ENCODE measurements at places on chromosomes 11 and 22.
A peak's percentile ranks its signal among the peaks of the same experiment; 100 is the strongest.

- no peak for DNase-seq
Measured at GRCh38 chr22:46069521-46070214, 80.7 kb upstream of the PPARA start.

- no peak for DNase-seq
Measured at GRCh38 chr22:25360891-25361645, 141.6 kb downstream of the CRYBB2 start.

GRCh38 chr11:7548659-7549274 lies 35.0 kb downstream of the PPFIBP2 start:
- DNase-seq, result peak; percentile 63

- DNase-seq, result no peak
Measured at GRCh38 chr22:41411021-41411851, 29.5 kb downstream of the TEF start.

DNA sequence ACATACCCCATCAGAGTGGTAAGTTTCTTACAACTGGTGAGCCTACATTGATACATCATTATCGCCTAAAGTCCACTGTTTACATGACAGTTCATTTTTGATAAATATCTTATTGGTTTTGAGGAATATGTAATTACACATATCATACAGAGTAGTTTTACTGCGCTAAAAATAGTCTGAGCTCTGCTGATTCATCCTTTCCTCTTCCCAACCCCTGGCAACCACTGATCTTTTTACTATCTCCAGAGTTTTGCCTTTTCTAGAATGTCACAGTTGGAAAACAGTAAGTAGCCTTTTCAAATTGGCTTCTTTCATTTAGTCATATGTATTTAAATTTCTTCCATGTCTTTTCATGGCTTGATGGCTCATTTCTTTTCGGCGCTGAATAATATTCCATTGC lies 112.8 kb downstream of the LARGE1 start:
- DNase-seq, result no peak

DNA sequence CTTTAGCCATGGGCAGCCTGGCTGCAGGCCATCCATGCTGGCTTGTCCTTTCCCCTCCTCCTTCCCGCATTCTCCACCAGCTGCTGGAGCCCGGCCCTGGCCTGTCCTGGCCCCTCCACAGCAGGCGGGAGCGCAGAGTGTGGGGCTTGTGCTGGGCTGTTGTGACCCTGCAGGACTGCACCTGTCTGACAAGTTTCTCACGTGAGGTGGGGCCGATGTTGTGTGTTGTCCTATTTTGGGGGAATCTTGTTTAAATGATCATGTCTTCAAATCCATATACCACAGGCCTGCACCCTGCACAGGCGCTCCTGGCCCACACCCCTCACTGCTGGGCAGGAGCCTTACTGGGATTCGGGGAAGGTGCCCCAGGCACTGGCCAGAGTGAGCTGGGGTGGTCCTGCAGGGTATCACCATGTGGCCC lies 30.4 kb downstream of the TBC1D22A start:
- no peak for DNase-seq

DNA sequence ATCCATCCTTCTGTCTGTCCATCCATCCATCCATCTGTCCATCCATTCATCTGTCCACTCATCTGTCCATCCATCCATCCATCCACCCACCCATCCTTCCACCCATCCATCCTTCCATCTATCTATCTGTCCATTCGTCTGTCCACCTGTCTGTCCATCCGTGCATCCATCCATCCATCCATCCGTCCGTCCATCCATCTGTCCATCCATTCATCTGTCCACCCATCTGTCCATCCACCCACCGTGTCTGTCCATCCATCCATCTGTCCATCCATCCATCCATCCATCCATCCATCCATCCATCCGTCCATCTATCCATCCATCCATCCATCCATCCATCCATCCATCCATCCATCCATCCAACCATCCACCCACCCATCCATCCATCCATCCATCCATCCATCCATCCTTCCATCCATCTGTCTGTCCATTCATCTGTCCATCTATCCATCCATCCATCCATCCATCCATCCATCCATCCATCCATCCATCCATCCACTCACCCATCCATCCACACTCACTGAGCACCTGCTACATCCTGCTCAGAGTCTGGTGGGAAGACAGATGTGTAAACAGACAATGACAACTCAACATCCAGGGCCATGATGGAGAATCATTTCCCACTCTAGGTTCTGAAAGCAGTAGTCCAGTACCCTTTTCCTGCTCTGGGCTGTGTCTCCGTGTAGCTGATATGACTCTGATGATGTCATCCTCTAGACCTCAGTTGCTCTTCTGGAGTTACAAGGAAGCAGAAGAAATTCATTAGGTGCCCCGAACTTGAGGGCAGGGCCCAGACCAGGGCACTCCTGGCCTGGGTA lies 30.8 kb upstream of the MYEOV start:
- no peak for DNase-seq

DNA sequence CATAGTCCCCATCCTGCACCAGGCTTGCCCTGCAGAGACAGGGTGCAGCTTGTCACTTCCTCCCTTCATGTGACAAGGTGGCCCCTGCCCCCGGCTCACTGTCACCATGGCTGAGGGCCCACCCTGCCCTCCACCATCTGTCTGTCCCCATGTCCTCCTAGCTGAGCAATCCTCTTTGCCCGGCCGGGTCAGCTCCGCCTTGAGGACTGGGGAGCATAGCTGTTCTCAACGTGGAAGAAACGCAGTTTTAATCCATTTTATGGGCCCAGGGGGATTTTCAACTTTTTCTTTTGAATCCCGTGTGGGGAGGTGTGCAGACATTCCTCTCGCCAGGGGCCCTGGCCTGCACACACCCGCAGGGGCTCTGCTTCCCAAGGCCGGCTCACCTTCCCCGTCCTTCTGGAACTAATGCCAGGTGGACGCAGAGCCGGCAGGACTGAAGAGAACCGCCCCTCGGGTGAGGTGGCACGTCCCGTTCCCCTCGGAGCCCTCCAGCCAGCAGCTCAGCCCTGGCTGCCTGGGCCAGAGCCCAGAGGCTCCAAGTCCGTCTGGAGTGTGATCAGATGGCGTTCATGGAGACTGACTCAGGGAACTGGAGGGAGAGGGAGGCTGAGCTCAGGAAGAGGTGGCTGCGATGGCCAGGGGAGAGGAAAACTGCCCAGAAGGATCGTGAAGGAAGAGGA lies 1108.7 kb downstream of the BRD1 start:
- no peak for DNase-seq

- DNase-seq, result no peak
Measured at GRCh38 chr11:46710821-46711269, 8.2 kb upstream of the F2 start.

- no peak for DNase-seq
Measured at GRCh38 chr11:65639623-65640482, 2.0 kb downstream of the SIPA1 start.

GRCh38 chr22:25837288-25837900 lies 95.4 kb downstream of the MYO18B start:
- DNase-seq, result no peak

DNA sequence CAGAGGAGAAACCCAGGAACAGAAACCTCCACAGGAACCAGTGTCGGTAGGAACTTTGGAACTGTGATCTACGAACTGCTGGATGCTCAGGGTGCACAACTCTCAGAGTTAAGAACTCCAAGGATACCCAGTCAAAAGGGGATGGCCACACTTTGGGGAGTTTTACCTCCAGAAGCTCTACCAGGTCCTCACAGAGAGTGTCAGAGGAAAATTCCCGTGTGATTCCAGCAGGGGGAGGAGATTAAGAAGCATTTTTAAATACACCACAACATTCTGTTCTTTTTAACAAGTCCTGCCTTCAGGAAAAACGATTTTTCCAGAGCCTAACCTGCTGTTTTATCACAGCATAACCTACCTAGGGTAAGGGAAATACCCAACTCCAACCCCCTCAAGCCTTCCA lies 104.0 kb downstream of the SOX6 start:
- no peak for DNase-seq

- no peak for DNase-seq
Measured at GRCh38 chr11:77082838-77083565, 16.2 kb downstream of the CAPN5 start.

GRCh38 chr11:3707176-3707575 lies 36.0 kb upstream of the CHRNA10 start:
- no peak for DNase-seq

GRCh38 chr11:102763440-102763839 lies 17.0 kb downstream of the MMP10 start:
- no peak for DNase-seq

DNA sequence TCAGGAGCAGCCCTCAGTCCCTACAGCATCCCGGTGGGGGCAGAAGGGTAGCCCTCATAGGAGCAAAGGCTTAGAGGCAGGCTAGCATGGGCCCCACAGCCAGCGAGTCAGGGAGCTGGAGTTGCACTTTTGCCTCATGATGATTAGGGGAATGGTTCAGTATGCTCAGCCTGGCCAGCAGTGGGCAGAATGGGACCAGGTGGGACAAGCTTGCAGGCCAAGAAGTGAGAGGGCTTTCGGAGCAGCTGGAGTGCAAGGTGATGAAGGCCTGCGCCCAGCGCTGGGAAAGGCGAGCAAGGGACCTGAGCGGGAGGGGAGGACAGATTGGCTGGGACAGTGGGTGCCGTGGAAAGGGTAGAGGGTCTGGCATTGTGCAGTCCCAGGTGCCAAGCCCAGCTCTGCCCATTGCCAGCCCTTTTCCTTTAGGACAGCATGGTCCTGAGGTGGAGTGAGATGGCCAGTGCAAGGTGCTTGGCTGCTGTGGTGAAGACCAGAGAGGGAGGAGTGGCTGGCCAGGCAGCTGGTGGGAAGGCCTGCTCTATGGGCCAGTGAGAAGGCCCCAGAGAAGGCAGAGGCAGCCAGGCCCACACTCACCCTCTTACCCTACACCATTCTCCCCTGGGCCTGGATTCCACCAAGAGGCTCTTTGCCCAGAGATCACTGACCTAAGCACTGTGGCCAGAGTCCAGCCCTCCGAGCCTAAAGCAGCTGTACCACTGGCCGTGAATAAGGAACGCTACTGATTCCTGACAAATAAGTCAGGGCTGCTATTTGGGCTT lies 47.9 kb upstream of the SUSD2 start:
- no peak for DNase-seq

GRCh38 chr11:46090375-46090774 lies 30.9 kb downstream of the PHF21A start:
- no peak for DNase-seq

- DNase-seq, result no peak
Measured at GRCh38 chr22:28891156-28891733, 7.9 kb downstream of the ZNRF3 start.

DNA sequence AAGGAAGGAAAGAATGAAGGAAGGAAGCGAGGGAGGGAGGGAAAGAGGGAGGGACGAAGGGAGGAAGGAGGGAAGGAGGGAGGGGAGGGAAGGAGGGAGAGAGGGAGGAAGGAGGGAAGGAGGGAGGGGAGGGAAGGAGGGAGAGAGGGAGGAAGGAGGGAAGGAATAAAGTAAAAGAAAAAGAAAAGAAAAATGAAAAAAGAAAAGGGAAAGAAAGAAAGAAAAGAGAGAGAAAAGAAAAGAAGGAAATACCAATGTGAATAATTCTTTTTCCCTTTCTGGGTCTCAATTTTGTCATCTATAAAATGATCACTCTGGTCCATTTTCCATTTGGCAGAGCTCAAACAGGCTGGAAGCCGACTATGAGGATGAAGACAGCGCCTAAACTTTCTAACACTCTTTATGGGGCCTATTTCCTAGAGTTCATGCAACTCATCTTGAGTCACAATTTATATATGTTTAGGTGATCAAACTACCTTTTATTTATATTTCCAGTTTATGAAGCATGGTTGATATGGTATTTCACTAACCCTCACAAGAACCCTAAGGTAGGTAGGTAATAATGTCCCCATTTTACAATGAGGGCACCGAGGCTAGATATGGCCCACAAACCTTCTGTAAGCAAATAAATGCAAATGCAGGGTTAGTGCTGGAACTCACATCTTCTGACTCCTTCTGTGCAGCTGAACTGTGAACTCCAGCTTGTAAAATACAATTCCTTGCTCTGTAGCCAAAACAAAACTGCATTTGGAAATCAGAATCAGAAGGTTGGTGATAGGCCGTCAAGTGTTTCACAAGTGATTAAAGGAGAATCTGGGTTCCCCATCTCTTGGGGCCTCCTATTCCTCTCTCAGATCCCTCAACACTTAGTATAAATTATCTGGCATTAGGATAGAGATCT lies 434.3 kb downstream of the ETS1 start:
- no peak for DNase-seq

DNA sequence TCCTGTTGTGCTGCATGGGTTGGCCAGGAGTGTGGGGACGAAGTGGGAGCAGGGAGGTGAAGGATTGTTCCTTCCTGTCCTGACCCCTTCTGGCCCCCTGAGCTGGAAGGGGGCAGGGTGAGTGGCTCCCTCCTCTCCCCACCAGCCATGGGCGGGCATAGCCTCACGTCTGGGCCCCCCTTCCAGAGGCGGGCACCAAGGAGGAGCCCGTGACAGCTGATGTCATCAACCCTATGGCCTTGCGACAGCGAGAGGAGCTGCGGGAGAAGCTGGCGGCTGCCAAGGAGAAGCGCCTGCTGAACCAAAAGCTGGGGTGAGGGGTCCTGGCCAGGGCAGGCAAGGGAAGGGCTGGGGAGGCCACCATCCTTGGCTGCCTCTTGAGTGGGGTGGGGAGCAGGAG lies 3.4 kb downstream of the SART1 start:
- no peak for DNase-seq

DNA sequence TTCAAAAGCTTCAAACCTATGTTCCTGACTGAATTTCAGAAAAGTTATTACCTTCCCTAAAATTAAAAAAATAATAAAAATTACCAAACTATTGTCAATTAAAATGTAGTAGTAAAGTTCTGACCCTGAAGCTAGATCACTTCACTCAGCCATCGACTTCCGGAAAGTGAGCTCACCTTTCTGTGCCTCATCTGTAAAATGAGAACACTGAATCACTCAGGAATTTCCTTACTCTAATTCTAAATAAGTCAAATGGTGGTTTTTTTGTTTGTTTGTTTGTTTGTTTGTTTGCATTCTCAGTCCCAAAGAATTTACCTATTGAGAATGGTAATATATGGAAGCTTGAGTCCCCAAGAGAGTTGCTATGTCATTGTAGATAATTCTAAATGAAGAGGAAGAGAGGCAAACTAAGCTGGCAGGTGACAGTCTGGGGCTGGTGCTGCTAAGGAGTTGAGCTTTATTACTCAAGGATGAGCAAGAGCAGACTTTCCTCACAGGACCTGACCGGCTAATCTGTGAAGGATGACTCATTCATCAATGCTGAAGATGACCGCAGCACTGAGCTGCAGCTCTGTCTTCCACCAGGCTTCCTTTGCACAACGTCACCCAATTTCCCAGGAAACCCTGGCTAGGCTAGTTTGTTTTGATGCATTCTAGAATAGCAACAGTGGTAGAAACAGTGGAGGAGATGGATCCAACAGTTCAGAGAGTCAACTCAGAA lies 248.8 kb downstream of the RAB38 start:
- DNase-seq, result no peak

DNA sequence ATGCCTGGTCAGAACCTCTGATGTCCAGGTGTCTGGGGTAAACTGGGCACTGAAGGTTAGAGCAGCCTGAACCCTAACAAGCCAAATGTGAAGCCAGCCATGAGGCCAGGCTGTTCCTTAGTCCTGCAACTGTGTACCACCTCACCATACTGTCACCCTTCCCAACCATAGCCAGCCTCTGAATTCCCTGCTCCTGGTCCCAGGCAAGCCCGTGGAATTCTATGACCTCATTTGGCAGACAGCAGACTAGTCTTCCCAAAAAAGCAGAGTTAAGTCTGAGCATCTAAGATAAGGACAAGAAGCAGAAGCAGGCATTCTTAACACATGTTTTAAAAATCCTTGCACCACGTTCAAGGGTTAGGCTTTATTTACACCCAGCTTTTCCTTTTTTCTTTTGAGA lies 134.8 kb downstream of the C11orf58 start:
- DNase-seq, result no peak
